ENCODE measurements at places on chromosomes 5 and 9.
A peak's percentile ranks its signal among the peaks of the same experiment; 100 is the strongest.

DNA sequence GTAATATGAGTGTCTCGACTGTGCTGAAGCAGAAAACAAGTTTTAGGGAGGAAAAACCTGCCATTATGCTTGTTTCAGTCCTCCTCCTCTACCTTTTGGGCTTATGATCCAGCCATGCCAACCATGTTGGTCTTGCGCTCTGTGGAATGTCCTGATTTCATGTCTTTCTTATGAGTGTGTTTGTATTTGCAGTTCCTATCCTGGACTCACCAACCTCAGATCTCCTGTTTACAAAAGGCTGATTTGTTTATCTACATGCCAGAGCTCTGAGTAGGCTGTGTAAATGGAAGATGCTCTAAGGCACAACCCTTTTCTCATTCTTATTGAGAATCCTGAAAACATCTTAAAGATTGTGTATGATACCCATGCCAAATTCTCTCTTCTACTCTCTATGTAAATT is 138.6 kb downstream of the ARHGEF28 start:
- DNase-seq: peak; percentile 85

- DNase-seq: peak; percentile 61
Measured at GRCh38 chr9:35696520-35697215, 6.9 kb upstream of the TPM2 start.

DNA sequence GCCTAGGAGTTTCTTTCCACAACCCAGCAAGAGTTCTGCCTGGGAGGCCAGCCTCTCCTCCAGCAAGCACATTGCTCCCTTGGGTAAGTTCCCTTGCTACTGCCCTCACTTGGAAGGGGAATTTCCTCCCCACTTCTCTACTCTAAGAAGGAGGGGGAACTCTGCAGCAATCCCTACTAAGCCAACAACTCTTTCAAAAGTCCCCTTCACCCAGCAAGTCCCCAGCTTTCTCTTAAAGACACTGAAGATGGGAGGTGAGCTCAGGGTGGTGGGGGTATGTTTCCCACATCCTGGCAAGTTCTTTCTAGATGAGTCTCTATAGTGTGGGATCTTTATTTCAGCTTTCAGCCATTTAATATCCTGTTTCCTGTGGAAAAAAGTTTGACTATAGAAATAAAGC is 49.0 kb downstream of the PDE8B start:
- DNase-seq: no peak

- no peak for DNase-seq
Measured at GRCh38 chr5:152315942-152316341, 89.1 kb downstream of the NMUR2 start.

- no peak for DNase-seq
Measured at GRCh38 chr9:103245369-103245768, 250.2 kb downstream of the CYLC2 start.

DNA sequence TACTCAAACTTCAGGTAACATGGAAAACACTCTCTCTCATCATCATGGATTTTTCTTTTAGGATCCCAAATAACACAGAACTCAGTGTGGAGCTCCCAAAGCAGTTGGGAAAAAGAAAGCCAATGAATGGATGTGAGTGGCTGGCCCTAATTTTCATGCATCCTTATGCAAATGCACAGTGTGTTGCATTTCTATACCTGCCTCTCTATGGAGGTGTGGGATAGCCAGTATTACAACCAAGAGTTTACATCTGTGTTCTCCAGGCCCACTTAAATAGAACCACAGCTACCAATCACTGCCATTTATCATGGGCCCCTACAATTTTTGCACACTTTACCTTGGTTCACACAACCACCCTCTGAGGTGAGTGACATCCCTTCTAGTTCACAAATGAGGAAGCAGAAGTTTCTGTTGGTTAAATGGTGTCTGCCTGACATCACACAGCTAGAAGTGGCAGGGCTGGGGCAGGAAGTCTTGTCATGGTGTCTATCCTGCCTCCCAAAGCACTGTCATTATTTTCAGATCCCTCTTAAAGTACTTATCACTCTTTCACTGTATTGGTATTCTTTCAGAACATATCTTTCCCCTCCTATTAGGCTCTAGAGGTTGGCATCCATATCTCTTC is 17.3 kb downstream of the MAMDC2 start:
- no peak for DNase-seq

DNA sequence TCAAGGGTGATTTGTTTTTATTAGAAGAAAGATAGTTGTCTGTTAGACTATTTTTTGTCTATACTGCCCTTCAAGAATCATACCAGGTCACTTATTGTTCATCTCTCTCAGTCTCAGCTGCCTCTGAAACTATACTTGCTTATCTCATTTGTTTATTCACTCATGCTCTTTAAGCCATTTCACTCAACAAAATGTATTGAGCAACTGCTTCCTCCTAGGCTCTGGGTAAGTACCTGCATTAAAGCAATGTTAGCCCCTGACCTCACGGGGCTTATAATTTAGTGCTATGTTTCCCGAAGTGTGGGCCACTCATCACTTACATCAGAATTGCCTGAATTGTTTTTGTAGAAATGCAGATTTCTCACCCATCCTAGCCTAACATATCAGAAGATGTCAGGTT is 100.9 kb downstream of the DPYSL3 start:
- no peak for DNase-seq

- no peak for DNase-seq
Measured at GRCh38 chr9:31302620-31303418, 1081.6 kb upstream of the ACO1 start.

Data from mesenchymal stem cell (in vitro differentiated cells and primary cell).